ENCODE measurements at places on chromosomes 7 and 10. TPM values are rescaled to one million over a fixed set of nuclear protein-coding genes. Genes with fewer than 3 reads are reported as not detected.

DNAJC12 gene
- total RNA-seq, result not detected

- no peaks in the 10 kb centered on the region for H3K36me3 ChIP-seq
- no peak for DNase-seq
- no peaks in the 10 kb centered on the region for H3K27me3 ChIP-seq
- no peak overlapping the region for H3K4me3 ChIP-seq
- peak overlapping the region; percentile 21 for H3K27ac ChIP-seq
- peaks cover 13% of the 10 kb centered on the region for H3K4me1 ChIP-seq
Measured at GRCh38 chr7:150586068-150586784, 19.0 kb downstream of the GIMAP4 start.

ARMS2 gene
- not detected for total RNA-seq

SUN3 gene
- not detected for total RNA-seq

DNA sequence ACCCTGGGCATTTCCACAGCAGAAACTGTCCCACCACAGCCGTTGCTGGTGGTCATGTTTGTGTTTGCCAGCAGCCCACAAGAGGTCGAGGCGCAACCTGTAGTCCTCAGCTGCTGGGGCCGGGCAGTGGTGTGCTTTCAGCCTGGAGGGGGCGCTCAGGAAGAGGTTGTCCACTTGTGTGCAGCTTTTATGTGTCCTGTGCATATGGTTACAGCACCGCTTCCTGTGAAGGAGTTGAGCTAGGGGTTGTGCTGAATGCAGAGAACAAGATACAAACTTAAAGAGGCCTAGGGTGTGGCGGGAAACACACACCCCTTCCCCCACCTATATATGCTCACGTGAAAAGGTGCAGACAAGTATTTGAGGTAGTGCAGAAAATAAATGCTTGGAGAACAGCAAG lies 29.5 kb upstream of the PFKFB3 start:
- no peak overlapping the region for H3K4me3 ChIP-seq
- H3K36me3 ChIP-seq, result no peaks in the 10 kb centered on the region
- peaks cover 23% of the 10 kb centered on the region for H3K4me1 ChIP-seq
- no peaks in the 10 kb centered on the region for H3K27me3 ChIP-seq
- H3K27ac ChIP-seq, result no peak overlapping the region
- peak; percentile 78 for DNase-seq

TMEM196 gene
- not detected for total RNA-seq

C10orf62 gene
- total RNA-seq, result not detected

UCMA gene
- total RNA-seq, result not detected

- no peaks in the 10 kb centered on the region for H3K27me3 ChIP-seq
- H3K36me3 ChIP-seq, result no peaks in the 10 kb centered on the region
- H3K27ac ChIP-seq, result no peak overlapping the region
- H3K4me3 ChIP-seq, result no peak overlapping the region
Measured at GRCh38 chr7:41928781-41929180, 225.9 kb upstream of the INHBA start.

- no peak overlapping the region for H3K27ac ChIP-seq
- no peak overlapping the region for H3K4me3 ChIP-seq
- H3K36me3 ChIP-seq, result no peaks in the 10 kb centered on the region
- no peaks in the 10 kb centered on the region for H3K27me3 ChIP-seq
Measured at GRCh38 chr10:9792181-9792580, 1225.5 kb upstream of the CELF2 start.
